Activated CD4-positive, alpha-beta T cell treated with anti-CD3 and anti-CD28 coated beads for 24 hours (primary cell): ENCODE measurements at places on chromosomes 6 and 20.

DNA sequence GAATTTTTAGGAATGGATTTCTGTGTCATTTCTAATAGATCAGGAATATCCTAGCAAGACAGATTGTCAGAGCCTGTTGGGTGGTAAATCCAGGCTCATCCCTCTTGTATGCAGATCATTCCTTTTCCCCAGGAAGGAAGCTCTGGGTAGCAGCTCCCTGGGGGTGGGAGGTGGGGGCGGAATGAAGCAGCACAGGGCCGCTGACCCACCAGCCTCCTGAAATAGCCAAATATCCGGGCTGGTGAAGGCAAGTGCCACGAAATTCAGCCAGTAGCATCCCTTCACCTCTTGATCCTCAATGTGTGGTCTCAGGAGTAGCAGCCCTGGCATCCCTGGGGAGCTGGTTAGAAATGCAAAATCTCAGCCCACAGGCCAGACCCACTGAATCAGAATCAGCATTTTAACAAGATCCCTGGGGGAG is 256.9 kb downstream of the LRFN2 start:
- no peak for DNase-seq

DNA sequence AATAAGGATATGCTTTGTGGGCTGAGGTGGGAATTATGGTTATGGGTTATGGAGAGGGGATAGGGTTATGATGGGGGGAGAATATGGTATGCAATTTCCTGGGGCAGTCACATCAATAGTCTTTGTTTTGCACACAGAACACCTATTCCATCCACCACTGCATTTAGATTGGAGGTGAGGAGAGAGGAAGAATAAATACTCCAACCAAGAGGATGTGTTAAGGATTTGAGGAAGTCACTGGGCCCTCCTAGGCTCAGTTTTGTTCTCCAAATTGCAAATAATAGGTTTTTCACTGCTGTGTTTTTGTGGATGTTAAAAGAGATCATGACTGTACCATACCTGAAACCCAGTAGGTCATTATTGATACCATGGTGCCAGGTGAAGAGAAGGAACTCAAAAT is 29.5 kb upstream of the SIRPG start:
- DNase-seq, result no peak

DNA sequence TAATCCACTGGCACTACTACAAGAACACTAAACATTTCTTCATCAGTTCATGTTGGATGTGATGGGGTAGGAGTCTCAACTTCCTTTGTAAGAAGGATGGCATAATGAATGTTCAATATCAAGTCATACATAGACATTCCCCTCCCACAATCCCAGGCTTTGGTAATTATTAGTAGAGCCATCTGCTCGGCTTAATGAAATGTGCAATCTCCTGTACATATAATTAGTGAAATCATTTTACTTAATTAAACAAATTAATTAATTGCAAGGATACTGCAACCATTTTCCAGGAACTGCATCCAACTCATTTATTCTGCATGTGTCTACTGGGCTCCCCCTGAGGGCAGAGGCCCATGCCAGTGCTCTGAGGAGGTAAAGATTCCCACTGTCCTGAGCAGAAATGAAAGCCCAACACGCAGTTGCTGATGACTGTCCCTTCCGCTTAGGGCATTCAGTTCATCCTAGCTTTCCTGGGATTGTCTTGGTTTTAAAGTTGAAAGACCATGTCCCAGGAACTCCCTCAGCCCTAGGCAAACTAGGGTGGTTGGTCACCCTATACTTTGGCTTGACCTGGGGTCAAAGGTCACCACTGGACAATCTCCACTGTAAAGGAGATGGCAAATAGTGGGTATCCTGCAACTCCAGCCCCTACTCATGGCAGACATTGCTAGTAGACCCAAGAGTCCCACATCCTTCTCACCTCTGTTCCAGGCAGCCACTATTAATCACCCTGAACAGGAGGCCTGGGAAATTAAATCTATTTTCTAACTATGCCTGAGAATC is 109.8 kb downstream of the TRERF1 start:
- DNase-seq, result no peak

DNA sequence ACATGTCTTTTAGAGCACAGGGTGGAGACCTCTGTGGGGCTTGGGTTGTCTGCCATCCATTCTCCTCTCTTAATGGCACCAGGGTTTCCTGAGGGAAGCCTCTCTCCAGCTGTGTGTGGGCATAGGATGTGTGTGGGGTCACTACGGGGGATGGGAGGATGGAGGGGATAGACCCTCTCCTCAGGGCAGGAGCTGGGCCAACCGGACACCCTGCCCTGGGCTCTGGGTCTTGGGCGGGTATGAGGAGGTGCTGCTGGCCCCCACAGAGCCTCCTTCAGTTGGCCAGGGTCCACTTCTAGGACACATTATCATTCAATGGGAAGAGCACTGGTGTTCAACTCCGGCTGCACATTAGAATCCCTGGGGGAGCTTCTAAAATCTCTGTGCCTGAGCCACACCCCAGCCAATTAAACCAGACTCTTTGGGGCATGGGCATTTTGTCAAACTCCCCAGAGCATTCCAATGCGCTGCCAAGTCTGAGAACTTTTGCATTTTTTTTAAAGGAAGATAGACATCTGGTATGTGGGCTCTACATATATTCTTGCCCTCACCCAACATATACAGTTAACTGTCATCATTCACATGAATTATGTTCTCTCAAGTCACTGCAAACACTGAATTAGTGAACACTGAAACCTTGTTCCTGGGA is 38.5 kb downstream of the TRAM2 start:
- no peak for DNase-seq

- no peak for DNase-seq
Observed at GRCh38 chr6:98769546-98769945, 64.8 kb upstream of the POU3F2 start.

- DNase-seq, result no peak
Observed at GRCh38 chr6:153538491-153538890, 407.4 kb upstream of the RGS17 start.

DNA sequence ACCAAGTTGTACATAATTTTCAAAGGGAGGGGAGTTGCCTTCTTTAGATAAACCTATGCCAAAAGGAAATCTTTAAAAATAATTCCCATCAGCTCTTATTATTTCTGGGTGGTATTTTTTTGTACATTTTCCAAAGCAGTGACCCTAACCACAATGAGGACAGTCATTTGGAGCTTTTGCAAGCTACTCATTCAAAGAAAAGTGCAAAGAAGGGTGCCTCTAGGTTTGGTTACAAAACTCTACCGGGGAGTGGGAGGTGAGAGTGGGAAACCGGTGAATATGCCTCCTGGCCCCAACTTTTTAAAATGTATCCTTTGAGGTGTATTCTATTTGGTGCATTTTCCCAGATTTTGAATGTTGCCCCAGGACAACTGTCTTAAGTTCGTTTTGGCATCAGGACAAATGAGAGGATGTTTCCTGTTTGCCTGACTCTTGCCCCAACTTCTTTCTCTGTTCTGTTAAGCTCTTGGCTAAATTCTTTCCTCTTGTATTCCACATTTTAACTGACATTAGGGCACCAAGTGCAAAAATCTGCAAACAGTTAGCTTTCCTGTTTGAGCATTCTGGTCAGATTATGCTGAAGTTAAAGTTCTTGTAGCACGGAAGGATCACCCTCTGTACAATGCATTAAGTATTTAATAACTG is 78.9 kb downstream of the SLX4IP start:
- no peak for DNase-seq

GRCh38 chr6:118656847-118657451 is 5.6 kb upstream of the CEP85L start:
- DNase-seq, result no peak

DNA sequence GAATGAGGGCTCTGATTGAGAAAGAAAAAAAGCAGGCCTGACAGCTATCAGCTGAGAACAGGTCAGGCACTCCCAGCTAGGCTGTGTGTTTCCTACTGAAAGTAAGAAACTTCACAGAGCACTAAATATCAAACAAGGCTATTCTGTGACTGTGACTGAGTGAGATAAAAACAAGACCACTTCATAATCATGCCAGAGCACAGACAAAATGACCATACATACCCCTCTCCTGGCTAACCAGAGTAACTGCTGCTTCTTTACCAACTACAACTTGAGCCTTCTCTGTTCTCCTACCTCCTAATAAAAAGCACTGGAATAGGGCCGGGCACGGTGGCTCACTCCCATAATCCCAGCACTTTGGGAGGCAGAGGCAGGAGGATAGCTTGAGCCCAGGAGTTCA is 6.8 kb upstream of the BTN1A1 start:
- DNase-seq, result no peak

DNA sequence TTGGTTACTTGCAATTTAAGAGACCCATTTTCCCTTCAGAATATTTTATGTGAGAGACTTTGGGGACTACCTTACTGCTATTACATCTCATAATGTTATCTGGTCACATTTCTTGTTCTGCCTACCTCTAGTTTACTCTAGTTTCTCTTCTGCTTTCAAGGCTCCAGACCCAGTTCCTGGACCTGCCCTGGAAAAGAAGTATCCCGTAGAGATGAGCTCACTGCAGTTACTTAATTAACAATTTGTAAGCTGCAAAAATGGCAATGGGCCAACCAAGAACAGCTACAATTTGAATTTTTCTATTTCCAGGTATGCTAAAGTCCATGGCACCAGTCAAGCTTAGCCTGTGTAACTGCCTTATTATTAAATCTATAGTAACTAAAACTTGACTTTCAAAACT is 25.0 kb downstream of the TAB2 start:
- DNase-seq, result no peak

DNA sequence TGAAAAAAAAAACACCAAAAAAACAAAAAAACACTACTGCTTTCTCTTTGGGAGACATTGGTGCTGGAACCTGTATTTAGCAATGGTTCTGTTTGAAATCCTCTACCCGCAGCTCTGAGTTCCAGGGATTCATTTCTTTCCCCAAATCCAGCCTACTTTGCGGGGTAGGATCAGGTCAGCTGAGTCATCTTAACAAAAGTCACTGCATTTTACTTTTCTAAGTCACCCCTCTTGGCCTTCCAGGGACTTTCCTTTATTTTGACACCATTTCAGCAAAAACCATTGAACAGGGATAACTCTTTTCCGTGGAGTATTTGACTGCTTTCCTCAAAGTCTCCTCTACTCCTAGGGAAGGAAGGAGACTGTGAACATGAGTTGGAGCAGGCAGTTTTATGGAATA is 837.6 kb downstream of the MAFB start:
- DNase-seq, result no peak

DNA sequence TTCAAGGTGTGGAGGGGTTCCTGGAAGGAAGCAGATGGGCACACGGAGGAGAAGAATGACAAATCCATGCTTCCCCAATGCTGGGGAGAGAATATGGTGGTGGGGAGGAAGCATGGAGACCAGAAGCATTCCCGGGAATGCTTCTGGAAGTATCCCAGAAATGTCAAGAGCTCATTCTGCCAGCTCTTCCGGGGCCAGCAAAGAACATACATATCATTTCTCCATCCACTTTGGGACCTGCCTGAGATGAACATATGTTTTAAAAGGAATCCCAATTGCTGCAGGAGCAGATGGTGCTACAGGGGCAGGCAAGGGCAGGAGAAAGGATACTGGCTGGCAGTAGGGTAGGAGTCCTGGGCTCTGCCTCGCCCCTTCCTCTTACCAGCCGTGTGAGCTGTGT is 37.9 kb upstream of the CCDC167 start:
- no peak for DNase-seq

- DNase-seq, result no peak
Observed at GRCh38 chr20:60494476-60494875, 536.3 kb downstream of the CDH26 start.

- no peak for DNase-seq
Observed at GRCh38 chr6:139580592-139581484, 206.4 kb upstream of the CITED2 start.

DNA sequence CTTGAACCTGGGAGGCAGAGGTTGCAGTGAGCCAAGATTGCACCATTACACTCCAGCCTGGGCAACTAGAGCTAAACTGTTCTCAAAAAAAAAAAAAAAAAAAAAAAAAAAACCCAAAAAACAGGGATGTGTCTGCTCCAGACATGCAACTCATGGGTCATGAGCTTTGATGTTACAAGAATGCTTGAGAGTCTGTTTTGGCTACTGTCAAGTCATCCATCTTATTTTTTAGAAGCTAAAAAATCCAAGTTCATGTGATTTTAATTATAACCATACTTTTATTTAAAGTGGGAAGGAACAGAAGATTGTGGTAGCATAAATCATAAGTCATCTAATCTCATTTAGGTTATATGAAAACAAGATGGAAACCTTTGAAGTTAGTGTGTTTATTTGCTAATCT is 120.6 kb downstream of the PDE7B start:
- no peak for DNase-seq

- peak; percentile 15 for DNase-seq
Observed at GRCh38 chr6:53492860-53493634, 51.9 kb downstream of the GCLC start.

GRCh38 chr6:140811642-140812041 is 1321.1 kb upstream of the GJE1 start:
- no peak for DNase-seq

DNA sequence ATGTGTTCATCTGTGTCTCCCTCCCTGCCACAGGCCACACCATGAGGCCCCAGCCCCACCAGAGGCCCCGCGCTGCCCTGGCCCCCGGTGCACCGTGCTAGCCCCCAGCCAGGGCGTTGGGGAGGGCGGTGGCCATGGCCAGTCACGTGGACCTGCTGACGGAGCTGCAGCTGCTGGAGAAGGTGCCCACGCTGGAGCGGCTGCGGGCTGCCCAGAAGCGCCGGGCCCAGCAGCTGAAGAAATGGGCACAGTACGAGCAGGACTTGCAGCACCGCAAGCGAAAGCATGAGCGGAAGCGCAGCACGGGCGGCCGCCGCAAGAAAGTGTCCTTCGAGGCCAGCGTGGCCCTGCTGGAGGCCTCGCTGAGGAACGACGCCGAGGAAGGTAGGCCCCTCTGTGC is 30.3 kb downstream of the PPP1R16B start:
- no peak for DNase-seq

DNA sequence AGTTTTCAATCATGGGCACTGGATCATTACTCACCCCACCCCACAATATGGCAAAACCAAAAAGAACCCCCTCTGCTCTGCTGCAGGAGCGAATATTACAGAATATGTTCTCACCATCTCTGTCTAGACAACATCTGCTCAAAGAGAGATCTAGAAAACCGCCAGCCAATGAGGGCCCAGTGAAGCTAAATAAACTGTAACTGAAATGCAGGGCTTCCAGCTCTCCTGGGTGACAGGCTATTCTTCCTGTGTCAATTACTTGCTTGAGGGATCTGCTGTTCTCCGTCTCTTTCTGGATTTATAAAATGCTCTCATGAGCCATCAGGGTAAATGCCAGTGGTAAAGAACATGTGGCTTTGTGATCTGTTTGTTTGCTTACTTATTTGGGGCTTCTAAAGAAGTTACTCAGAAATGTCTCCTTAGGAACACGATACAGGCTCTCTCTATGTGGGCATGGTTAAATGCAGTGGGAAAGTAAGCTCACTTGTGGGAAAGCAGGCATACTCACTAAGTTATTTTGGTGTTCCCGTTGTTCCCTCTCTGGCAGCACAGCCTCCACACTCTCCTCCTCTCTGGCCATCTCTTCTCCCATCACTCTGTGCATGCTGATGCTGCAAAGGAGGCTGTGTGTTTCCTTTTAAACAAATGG is 44.8 kb downstream of the TTI1 start:
- DNase-seq, result no peak

GRCh38 chr6:151016107-151016506 is 150.6 kb downstream of the MTHFD1L start:
- DNase-seq, result no peak
